ENCODE measurements at places on chromosomes 4 and X.

DNA sequence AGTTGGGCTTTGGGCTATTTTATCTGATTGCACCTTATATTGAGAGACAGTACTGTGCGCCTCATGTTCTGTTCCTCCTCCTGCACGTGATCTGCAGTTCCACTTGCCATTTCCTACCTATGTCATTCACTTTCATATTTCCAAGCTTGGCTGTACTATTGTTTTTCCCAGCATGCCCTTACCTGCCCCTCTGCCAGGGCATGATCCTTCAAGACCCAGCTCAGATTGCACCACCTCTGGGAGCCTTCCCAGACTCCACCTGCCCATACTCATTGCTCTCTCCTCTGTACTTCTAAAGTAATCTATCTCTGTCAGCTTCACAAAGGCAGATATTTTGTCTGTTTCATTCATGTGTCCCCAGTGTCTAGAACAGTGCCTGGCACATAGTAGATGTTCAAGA, 11.6 kb downstream of the SLC25A5 start:
- no peak for DNase-seq

DNA sequence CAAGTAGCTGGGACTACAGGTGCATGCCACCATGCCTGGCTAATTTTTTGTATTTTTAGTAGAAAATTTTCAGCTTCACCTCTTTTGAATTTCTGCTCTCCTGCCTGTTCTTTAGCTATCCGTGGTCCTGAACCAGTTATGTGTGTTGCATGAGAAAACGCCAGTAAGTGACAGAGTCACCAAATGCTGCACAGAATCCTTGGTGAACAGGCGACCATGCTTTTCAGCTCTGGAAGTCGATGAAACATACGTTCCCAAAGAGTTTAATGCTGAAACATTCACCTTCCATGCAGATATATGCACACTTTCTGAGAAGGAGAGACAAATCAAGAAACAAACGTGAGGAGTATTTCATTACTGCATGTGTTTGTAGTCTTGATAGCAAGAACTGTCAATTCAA, 13.9 kb downstream of the ALB start:
- no peak for DNase-seq

DNA sequence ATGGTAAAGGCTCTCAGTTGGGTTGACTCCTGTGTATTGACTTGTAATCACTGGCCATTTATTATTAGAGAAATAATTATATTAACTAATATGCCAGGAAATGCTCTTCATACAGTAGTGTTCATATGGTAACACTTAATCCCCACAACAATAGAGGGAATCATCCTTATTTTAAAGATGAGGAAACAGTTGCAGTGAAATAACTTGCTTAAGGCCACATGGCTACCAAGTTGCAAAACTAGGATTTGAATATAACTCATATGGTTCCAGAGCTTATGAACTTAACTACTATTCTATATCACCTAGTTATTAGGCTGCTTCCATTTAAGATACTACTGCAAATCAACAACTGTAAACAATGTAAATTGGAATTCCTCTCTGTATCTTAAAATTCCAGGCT, 143.5 kb upstream of the HPGD start:
- no peak for DNase-seq

- no peak for DNase-seq
Observed at GRCh38 chrX:68462197-68462596, 28.9 kb upstream of the OPHN1 start.

DNA sequence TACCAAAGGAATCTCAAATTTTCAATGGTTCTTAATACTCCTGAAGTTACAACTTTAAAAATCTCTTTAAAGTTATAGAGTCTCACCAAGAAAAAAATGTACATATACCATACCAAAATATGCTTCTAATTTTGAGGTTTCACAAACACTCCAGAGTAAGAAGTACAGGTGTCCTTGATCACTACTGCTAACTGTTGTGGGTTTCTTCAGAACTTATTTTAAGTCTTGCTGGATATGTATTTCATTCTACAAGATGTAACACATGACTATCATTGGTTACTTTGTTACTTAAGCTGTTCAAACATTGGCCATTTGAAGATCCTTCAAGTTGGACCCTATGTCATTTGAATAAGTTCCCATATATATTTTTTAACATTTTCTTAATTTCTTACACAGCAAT, 808.0 kb downstream of the PCDH19 start:
- no peak for DNase-seq

DNA sequence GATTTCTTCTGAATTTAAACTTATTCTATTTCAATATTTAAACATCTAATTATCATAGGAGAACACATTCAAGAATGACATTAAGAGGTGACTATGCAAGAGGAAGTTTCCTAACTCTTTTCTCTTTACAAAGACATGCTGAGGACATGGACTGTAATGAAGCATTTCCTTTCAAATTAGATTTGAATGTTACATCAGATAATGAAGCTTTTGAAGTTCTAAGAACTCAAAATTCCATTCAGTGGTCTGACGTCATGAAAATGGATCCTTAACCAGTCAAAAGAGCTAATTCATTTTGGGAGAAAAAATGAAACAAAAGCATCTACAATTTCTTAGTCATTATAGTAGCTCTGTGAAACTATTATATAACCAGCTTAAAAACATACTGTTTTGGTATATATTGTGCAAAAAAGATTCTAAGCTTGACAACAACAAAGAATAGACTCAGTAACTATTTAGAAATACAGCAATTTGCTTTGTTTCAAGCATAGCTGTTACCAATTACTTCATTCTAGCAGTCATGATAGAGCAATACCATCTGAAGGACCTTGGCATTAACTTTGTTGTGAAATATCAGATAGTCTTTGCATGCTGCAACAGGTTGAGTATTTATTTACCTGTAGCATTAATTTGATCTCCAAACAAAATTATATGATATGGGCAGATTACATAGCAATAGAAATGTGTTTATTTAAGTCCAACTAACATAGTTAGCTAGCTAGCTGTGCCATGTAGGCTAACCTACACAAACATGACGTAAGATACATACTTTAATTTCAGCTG, 13.7 kb upstream of the DTHD1 start:
- DNase-seq, result no peak

DNA sequence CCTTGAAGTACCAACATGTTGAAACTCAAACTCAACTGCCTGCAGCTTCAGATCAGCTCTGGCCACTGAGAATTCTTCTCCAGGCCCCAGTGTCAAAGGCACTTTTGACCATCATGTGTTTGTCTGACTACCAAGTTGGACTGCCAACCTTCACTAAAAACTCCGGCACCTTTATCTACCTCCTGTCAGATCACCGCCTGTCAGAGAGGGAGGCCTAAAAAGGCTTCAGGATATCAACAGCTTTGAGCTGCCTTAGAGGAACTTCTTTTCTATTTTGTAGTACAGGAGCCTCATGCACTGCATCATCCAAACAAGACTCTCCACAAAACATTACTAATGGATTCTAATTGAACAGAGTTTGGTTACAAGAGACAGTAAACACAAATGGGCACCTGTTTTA, 2.8 kb downstream of the ACSL1 start:
- DNase-seq, result no peak

DNA sequence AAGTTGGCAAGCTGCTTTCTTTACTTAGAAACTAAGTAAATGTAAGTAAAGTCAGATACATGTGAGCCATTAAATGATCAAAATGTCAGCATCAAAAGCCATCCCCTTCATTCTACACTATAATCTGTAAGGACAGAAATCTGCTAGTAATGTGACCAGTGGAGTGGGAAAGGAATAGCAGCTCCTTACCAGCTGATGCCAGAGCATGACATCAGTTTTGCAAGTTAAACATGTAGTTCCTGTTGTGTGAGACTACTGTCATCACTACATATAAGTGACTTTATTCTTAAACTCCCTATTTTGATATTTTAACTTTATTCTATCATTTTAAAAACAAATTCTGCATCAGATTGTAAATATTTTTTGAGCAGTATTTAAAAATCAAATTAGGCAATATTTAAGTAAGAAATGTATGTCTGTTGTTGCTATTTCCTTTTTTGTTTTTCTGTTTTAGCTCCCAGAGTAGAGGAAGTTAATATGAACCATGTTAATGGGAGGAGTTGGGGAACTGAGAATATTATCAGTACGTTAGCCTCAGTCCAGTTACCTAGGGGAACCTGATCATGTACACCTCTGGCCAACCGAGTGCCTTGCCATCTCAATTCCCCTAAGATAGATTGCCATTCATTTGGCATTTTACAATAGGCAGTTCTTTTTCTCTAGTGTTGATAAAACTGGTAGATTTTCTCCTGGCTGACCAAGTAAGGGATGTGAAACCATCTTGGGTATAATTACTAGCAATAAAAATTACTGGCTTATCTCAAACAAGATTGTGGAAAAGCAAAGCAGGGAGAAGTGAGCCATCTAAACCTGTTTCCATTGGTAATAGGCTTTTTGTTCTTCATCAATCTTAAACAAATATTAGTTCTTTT, 34.7 kb downstream of the CCNI start:
- no peak for DNase-seq

DNA sequence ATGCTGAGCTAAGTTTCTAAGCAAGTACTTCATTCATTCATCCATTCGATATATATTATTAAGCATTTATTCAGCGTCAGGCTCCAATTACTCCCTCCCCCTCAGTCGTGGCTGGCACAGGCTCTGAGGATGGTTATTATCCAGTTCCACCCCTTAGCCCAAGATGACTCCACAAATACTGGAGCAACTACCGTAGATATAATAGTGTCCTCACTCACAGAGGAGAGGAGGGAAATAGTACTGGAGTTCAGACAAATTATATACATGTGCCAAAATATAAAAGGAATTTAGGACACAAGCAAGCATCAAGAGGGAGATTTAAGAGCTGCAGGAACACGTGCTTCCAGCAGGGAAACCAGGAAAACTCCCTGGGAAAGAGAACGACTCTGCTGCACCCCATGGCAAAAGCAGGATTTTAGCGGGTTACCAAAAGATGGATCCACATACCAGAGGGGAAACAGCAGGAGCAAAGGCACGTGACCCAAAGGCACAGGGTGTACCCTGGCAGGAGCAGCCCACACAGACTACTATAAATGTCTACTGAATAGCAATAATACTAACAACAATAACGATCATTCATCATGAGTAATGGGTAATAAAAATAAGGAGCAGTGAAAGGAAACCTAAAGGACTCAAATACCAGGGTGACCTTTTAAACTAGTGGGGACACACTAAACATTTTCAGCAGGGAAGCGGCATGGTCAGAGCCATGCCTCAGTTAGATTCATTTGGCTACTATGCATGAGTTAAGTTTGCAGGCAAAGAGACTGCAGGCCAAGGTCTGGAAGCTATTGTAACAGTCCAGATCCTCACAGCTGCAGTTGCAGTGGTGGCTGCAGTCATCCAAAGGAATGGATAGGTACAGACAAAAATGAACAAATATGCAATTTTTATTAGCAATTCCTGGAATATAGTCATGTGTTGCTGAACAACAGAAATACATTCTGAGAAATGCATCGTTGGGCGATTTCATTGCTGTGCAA, 153.7 kb downstream of the APBB2 start:
- no peak for DNase-seq

DNA sequence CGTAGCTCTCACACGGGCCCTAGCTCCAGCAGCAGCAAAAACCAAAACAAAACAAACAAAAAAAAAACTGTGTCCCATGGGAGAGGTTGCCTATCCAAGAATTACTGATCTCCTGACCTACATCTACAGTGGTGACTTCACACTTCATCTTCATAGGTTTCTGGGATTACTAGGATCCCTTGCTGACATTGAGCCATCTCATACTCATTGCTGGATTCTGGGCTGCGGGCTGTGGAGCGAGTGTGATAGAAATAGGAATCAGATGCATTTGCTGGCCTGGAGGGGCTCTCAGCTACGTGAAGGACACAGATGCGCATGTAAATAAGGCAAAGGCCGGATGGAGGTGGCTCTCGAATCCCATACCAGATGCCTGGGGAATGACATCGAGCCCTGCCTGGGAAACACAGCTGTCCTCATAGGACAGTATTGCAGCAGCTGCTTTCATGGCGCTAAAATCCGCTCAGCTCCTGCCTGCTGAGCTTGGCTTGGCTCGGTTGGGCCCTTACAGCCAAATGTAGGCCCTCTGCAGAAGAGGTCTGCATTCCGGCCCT, 41.7 kb downstream of the CNGA2 start:
- no peak for DNase-seq

GRCh38 chr4:34181891-34182290, 2062.4 kb downstream of the ARAP2 start:
- DNase-seq, result no peak

- DNase-seq, result no peak
Observed at GRCh38 chr4:71497078-71497477, 158.3 kb downstream of the SLC4A4 start.

GRCh38 chr4:110163327-110164069, 34.9 kb downstream of the ELOVL6 start:
- DNase-seq, result no peak

- DNase-seq, result no peak
Observed at GRCh38 chrX:28638775-28639174, 51.5 kb downstream of the IL1RAPL1 start.

DNA sequence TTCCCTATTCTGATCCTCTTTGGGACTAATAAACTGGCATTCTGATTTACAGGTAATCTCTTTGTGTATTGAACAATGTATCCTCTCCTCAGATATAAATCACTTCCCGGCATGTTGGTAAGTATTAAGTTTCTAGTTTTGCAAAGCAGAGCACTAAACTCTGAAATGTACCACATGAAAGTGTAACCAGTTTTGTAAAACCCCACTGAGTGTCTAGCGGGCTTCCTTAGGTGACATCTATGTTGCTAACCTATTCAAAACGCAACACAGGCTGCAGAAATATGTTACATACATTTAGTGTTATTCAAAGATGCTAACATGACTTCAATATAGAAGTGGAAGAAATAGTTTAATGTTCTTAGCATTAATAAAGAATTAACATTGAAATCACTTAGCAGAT, 25.2 kb downstream of the DNAJB14 start:
- DNase-seq, result no peak

DNA sequence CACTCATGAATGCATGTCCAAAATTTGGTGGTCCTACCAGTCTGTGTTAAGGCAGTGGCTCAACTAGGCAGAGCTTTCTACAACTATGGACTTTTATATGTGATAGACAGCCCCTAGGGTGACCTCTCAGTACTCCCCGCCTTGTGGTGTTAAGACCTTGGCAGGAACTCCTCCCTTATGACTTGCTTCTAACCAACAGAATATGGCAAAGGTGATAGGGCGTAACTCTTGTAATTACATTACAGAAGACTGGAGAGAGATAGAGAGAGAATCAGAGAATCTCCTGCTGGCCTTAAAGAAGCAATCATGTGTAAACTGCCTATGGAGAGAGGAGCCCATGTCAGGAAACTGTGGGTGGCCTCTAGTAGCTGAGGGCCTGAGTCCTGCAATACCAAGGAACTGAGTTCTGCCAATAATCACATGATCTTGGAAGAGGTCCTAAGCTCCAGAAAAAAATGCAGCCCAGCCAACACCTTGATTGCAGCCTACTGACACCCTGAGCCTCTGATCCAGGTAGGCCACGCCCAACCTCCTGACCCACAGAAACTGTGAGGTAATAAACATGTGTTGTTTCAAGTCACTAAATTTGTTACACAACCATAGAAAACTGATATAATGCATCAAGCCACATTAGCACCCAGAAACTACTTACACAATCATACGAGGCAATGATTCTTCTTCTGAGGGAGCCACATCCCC, 68.9 kb downstream of the INPP4B start:
- no peak for DNase-seq

GRCh38 chrX:134551376-134552048, 91.5 kb downstream of the HPRT1 start:
- no peak for DNase-seq

Measured in putamen (tissue), 1 donor.